ENCODE measurements at places on chromosomes 3 and 15. TPM values are rescaled to one million over a fixed set of nuclear protein-coding genes. Genes with fewer than 3 reads are reported as not detected.

Gene NR1I2
- not detected for total RNA-seq

Gene RAD51
- total RNA-seq = 12.0 TPM

Gene HPS3
- total RNA-seq = 126 TPM

Gene GOLGA8T
- not detected for total RNA-seq

Gene OR5H1
- total RNA-seq = not detected

DNA sequence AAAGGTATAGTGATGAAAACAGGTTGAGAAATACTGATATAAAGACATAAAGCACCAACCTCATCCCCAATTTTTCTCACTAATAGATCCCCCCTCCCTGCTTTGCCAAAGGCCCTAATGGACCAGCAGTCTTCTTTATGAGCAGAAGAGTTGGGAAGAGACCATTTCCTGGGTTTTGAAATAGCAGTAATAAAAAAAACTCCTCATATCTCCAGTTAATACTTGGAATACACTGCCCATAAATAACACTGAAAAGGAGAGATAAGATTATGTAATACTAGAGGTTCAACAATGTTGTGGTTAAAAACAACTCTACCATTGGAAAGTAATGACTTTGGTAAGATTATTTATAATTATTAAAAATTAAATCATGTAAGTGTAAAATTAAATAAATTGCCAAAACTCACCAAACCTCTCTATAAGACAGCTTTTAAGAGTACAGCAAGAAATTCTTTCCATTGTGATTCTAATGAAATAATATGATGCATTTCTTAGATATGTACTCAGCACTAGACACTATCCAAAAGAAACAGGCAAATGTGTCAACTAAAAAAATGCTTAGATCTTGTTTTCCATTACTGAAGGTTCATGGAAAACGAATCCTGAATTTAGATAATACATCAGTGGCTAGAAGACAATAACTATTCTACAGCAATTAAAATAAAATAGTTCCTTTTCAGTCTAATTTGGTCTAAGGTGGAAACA lies 88.2 kb downstream of the FAIM start:
- DNase-seq = no peak

DNA sequence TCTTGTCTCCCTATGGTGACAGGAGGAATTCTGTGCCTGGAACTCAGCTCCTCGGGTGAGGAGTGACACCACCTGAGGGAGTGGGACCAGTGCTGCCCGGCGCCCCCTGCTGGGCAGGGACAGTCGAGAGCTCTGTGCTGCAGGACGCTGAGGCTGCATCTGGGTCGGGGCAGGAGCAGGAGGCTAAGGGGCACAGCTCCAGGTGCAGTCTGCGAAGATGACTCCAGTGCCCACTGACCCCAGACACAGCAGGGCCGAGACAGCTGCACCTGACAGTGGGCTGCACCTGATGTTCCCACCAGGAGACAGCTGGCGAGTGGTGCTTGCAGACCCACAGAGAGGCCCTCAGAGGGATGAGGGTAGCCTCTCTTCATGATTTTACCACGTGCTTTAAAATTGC lies 152.9 kb downstream of the ATP10A start:
- DNase-seq = no peak

- DNase-seq = peak; percentile 32
Measured at GRCh38 chr3:101687142-101687931, 819 bp upstream of the RPL24 start.

GRCh38 chr3:151183265-151183671 lies 19.7 kb downstream of the GPR171 start:
- DNase-seq = no peak

- no peak for DNase-seq
Measured at GRCh38 chr3:125103406-125103805, 47.6 kb upstream of the HEG1 start.

DNA sequence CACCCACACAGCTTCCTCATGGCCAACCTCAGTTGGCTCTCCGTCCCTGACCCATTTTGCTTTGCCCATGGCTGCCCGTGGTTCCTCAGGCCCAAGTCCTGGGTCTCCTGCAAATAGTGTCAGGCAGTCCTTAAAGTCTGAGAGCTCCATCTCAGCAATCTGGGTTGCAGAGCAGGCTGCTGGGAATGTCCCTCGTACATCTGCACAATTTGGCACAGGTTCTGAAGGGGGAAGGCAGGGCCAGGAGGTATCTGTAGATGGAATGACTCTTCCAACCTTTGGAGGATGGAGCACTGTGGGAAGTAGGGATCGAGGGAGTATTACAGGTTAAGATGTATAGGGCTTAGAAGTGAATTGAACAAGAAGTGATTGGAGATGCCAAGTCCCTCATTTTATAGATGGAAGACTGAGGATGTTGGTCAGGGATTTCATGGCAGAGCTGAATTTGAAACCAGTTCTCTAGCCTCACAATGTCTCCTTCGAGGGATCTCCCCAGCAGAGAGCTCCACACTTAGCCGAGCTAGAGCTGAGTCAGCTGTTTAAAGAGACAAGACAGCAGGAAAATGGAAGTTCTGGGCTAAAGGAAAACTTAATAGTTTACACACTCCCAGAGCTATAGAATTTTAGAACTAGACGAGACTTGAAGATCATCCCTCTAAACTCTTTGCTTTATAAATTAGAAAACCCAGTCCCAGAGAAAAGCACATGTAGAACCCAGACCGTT lies 9.2 kb downstream of the CKMT1A start:
- DNase-seq = peak; percentile 71

DNA sequence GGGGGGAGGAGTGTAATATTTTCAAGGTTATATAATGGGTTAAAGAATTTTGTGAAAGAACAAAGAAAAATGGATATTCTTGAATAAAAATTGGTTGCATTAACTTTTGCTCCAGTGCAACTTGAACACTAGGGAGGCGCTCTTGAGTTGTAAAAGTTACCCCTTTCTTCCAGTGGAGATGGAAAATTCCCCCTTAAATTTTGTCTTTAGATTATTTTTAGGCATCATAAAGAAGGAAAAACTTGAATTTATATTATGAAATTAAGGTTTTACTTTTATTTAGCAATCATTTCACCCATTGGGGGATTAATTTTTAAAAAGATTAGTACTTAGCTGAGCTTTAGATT lies 550 bp upstream of the CHD2 start:
- no peak for DNase-seq

- DNase-seq = no peak
Measured at GRCh38 chr3:14522129-14522691, 17.9 kb downstream of the GRIP2 start.

- no peak for DNase-seq
Measured at GRCh38 chr3:47910777-47911440, 105.3 kb downstream of the MAP4 start.

- DNase-seq = peak; percentile 39
Measured at GRCh38 chr3:79015854-79016253, 751.9 kb downstream of the ROBO1 start.

- DNase-seq = no peak
Measured at GRCh38 chr3:185646382-185647133, 60.5 kb downstream of the SENP2 start.

- DNase-seq = no peak
Measured at GRCh38 chr3:160540551-160540950, 24.8 kb downstream of the KPNA4 start.

DNA sequence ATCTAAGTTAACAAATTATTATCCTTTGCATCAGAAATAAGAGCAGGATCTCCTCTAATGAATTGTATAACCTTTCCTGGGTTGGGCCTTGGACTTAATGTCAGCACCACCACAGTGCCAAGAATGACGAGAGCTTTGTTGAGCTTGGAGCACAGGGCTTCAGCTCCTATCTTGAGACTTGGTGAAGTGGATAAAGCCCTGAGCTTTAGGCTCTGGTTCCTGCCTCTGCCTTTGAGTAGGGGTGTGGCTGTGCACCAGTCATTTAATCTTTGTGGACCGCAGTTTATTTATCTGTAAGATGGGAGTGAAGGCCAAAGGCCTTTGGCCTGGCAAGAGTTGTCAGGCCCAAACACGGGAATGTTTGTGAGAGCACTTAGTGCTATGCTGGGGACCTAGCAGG lies 162.2 kb downstream of the VGLL4 start:
- no peak for DNase-seq

GRCh38 chr3:84621823-84622222 lies 337.0 kb upstream of the CADM2 start:
- no peak for DNase-seq

GRCh38 chr3:32105291-32106131 lies 909 bp upstream of the GPD1L start:
- DNase-seq = no peak

- DNase-seq = peak; percentile 41
Measured at GRCh38 chr3:151439652-151440125, 21.2 kb downstream of the IGSF10 start.

DNA sequence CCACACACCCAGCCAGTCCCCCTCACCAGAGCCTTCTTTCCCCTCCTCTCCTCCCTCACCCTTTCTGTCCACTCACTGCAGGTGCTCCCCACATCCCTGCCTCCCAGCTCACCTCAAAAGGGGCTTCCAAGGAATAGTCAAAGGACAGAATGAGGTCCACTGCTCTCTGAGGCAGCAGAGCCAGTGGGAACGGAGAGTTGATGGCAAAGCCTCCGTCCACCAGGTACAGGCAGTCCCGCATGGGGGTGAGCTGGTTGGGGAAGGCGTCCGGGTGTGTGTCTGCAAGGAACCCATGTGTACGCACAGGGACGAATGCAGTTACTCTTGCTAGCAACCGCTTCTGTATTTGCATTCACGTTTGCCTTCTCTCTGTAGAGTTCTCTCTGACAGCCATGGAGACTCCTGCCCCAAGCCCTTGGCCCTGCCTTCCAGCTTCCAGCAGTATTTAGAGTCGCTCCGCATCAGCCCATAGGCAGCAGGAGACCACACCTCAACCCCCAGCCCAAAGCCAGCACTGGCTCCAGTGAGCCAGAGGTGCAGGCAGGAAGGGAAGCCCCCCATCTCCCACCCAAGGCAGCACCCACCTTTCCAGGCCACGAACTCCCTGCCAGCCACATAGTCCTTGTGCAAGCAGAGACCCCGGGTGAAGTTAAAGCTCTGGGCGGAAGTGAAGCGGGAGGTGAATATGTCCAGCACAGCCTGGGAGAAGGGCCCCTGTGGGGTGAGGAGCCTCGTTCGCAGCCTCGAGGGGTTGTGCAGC lies 12.4 kb downstream of the PLA2G4F start:
- no peak for DNase-seq
